ENCODE measurements at places on chromosomes 12 and 14.
A peak's percentile ranks its signal among the peaks of the same experiment; 100 is the strongest.

GRCh38 chr12:7801460-7801859 is 12.3 kb downstream of the NANOG start:
- no peak for DNase-seq

DNA sequence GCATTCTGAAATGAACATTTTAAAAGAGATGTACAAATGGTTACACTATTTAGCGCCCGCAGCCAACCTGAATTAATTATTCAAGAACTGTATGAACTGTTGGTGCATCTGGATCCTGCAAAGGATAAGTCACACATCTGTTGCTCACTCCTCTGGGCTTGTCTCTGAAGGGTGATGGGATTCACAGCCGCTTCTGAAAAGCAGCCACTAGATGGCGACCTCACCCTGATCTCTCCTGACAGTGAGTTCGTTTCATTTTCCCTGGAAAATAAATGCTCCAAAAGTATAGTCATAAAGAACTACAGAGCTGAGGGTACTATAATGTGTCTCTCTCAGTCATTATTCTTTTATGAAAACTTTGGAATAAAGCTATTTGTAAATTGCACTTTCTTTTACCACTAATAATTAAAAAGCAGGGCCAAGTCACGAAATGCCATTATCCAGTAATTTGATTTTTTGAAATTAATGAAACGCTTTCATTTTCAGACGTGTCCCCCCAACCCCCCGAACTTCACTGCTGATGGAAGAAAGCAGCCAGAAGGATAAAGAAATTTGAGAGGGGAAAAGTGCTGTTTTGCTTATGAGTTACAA is 789.6 kb downstream of the NRXN3 start:
- DNase-seq = peak; percentile 15

DNA sequence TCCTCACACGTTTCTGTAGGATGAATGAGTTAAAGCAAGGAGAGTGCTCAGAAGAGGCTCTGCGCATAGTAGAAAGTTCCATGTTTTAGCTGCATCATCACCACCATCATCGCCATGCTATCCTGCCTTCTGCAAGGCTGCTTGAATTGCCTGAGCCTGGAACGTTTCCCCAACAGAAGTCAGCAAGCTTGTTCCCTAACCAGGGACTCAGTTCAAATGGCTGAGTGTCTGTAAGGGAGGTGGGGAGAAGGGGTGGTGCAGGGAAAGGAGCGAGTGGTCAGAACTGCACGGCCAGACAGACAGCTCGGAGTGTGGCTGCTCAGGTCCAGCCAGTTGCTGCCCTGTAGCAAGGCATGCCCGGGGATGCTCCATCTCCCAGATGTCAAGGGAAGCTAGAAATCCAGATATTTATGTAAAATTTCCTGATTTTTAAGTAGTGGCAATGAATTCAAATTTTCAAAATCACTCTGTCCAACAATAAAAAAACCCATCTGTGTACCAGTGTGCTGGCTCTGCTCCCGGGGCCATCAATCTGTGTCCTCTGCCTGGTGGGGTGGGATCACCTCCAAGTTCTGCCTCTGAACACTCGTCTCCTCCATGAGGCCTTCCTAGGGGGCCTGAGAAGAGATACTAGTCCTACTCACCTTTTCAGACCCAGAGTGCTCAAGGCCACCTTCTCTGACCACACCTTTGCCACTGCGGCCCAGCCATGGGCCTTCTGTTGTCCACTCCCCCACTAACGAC is 162.7 kb downstream of the FOXN3 start:
- DNase-seq = no peak

- DNase-seq = no peak
Measured at GRCh38 chr12:124188084-124188483, 106.8 kb upstream of the RFLNA start.

DNA sequence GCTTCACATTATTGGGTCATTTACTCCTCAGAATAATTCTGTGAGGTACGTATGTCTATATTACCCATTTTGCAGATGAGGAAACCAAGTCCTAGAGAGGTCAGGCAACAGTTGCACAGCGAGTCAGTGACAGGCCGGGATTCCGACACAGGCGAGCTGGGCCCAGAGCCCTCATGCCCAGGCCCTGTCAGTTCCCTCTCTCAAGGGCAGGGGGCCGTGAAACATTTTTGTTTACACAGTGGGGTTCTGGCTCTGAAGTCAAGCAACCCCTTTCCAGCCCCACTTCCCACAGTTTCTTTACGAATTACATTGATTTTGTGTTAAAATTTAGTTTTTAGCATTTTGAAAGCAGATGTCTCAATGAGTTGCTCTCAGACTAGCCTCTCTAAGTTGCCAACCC is 46.7 kb downstream of the ESRRB start:
- DNase-seq = no peak

GRCh38 chr14:91835197-91835919 is 32.0 kb downstream of the TC2N start:
- no peak for DNase-seq

DNA sequence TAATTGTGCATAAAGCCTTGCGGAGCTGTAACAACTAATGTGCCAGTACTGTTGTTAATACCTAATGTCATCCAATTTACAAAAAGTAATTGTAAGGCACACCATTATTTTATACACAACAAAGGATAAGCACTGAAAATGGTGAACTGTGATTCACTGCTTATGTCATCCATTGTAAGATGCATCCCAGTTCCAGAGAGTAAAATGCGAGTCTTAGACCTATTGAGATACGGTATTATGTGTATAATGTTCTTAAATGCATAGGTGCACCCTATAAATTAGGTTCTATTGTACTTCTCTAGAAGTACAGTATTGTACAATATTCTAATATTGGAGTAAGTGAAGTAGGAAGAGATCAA is 406 bp downstream of the PARP2 start:
- no peak for DNase-seq

DNA sequence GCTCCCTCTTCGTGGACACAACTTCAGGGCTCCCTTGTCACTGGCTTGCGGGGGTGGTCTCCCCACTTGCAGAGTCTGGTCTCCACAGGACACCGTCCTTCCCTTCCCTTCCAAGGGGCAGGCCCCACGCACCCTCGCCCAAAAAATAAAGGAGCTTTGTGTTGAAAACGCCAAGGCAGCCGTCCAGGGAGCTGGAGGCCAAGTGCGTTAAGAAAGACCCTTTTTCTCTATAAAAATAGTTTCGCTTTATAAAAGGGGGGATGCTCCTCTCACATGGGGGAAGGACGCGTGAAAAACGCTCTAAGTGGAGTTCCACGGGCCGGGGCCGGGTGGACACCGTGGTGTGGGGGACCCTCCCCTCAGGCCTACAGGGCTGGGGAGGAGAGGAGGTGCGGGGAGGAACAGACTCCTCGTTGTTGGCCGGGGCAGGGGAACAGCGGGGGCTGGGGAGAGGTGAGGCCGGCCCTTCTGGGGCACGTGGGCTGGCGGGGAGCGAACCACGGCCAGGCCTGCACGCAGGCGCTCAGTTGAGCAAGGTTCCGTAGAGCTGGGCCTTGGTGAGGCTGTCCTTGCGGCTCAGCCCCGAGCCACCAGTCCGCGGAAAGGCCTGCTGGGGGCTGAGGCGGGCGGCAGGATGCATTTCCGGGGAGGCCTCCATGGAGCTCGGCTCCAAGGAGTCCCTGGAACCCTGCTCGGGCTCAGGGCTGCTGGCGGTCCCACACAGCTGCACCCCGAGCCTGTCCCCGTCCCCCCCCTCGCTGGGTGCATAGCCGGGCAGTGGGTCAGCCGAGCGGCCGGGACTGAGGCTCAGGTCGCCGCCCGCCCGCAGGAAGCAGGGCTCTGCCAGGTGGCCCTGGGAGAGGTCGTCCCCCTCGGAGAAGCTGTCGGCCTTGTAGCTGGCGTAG is 49.5 kb downstream of the BEGAIN start:
- DNase-seq = no peak

GRCh38 chr12:132783917-132784531 is 22.4 kb upstream of the ANKLE2 start:
- no peak for DNase-seq

Data from stimulated activated CD8-positive, alpha-beta memory T cell treated with anti-CD3 and anti-CD28 coated beads, Interleukin-2, amount 100 ng/mL, for 48 hours (primary cell).